ENCODE measurements at places on chromosomes 2 and 18.

GRCh38 chr2:111139637-111140317 is 19.1 kb downstream of the BCL2L11 start:
- DNase-seq = no peak

- DNase-seq = no peak
Measured at GRCh38 chr18:54416436-54416835, 58.7 kb downstream of the C18orf54 start.

DNA sequence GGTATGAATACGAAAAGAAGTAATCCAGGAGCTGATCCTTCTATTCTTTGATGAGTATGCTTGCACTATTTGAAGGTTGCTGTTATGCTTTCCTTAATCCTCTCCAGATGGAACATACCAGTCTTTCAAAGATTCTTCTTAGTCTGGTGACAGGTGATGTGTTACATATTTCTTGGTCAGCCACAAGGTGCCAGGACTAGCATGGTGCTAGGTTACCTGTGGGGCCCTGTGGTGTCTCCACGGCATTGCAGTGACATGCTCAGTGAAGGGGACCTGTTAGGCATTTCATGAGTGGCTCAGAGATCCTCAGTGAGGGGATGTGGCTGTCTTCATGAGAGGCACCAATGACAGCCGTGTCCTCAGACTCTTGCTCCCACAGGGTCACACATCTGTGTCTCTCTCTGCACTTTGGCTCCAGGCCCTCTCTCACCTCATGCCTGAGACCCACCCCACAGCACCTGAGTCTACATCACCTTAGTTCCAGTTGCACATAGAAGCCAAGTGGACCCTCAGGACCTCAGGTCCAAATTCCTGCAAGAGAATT is 13.1 kb upstream of the RAB31 start:
- DNase-seq = no peak

- no peak for DNase-seq
Measured at GRCh38 chr2:8329660-8330622, 351.9 kb upstream of the ID2 start.

- no peak for DNase-seq
Measured at GRCh38 chr2:129912871-129913694, 66.4 kb upstream of the RAB6C start.

GRCh38 chr2:195663007-195663406 is 6.0 kb downstream of the SLC39A10 start:
- DNase-seq = no peak

- no peak for DNase-seq
Measured at GRCh38 chr2:56985609-56986008, 801.8 kb downstream of the CCDC85A start.

DNA sequence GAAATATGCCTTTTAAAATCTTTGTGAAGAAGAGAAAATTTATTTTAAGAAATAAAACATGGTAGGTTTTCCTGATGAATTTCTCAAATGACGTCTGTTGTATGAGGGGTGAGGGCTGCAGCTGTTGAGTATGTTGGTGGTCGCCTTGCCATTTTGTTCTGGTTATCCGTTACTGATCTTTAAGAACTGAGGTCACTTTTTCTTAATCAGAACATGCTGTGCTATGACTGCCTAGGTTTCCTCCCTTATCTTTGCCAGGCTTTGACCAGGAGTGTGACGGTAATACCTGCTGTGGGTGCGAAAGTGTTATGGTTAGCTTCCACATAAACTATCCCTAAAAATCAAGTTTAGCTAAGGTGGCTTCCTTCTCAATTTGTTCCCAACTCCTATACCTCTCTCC is 176.9 kb downstream of the DIS3L2 start:
- no peak for DNase-seq

GRCh38 chr2:45596761-45597160 is 14.3 kb downstream of the SRBD1 start:
- DNase-seq = no peak

- no peak for DNase-seq
Measured at GRCh38 chr2:36493306-36493705, 104.7 kb downstream of the FEZ2 start.

GRCh38 chr18:75107196-75107930 is 101.6 kb downstream of the PTGR3 start:
- DNase-seq = no peak

DNA sequence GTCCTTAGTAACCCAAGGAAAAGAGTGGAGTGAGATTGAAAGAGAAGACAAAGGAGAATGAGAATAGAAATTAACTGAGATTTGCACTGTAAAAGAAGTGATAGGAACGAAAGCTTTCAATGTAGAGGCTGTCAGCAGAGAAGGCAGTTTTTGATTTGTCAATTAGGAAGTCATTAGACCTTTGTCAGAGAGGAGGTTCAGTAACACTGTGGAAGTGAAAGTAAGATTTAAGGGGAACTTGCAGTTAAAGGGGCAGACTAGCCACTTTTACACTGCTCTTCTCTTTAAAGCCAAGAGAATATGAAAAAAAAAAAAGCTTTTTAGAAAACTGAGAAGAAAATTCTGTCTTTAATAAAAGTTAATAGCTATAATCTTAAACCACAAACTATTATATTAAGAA is 11.5 kb upstream of the KYNU start:
- DNase-seq = no peak

DNA sequence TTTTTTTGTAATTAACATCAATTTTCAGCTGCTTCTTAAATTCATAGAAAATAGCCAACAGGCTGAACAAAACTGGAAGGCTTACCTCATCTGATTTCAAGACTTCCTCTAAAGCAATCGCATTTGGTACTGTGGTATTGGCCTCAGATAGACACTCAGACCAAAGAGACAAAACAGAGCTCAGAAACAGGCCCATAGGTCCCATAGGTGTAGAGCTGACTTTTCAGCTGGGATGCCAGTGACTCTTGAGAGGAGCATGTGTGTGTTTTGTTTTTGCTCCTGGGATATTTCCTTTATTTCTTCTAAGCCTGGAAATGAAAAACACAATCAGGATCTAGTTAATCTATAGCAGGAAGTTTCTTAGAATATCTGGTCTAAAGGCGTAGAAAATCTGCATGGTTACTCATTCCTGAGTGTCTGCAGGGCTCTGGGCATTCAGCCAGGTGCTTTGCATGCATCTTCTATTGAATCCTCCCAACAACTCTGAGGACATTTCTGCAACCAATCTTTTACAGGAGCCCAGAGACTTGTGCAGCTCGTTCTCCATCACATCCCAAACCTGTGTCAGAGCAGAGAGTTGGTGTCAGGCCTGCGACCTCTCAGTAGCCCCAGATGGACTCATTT is 190.8 kb downstream of the RTP5 start:
- DNase-seq = no peak

DNA sequence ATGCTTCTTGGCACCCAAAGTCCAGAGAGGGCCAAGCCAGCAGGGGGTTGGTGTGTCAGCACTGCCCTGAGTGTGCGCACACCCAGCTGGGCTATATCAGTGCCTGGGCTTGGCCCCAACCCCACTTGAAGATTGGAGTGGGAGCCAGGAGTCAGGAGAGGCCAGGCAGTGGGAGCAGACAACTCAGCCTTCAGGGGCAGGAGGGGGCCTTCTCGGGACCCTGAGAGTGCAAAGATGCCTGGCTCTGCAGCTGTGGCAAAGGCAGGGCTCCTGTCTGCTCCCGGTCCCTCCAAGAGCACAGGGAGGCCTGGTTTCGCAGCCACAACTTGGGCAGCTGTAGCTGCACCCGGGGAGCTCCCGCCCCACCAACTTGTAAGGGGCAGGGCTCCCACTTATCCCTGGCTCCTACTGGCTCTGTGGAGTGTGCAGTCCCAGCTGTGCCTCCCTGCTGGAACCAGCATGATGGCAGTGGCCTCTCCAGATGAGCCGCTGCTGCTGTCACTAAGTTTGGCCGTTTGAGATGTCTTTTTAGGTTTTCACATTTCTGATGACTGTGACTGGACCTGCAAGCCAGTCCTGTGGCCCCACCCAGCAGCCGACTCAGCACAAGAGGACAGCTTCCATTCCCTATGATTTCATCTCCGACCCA is 148.8 kb upstream of the HS6ST1 start:
- no peak for DNase-seq

DNA sequence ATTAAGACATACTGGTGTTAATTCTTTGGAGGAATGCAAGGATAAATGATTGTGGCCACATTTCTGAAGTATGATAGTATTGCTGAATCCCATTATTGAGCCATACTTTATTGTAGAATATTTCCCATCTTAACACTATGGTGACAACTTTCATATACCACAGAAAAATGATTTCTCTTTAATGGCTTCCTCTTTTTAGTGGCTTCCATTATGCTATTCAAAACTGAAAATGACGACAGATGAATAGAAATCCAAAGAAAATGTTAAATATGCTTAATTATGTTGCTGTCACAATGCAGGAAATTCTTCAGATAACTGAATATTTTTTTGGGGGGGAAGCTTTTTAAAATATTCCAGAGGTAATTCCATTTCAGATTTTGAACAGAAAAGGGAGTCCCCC is 88.9 kb upstream of the TMEM200C start:
- no peak for DNase-seq

GRCh38 chr2:176150584-176151441 is 537 bp upstream of the HOXD4 start:
- DNase-seq = no peak

DNA sequence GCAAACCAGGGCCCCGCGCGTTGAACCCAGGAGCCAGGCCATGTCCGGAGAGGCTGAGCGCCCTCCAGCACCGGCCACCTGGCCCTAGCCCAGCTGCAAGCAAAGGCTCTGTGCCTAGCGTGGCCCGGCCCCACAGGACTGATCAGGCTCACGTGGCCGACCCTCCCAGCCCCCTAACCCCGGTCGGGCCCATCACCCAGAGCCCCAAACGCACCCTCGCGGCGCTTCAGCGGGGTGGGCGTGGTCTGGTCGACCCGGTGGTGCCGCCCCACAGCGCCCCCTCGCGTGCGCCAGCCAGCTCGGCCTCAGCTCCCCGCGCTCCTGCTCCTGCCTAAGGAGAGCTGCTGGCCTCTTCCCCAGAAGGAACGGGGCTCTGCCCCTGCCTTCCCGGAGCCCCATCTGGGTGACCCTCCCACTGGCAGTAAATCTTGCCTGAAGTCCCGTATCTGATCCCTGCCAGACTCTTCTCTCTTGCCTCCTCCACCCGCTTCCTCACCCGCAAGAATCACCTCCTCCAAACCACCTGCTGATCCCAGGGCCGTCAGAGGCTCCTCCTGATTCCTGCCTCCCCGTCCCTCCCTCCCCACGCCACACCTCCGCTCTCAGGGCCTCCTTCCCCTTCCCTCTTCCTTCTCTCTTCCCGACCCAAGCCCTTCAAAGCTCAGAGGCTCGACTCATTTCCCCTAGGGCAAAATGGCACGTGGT is 12.3 kb upstream of the TEX51 start:
- DNase-seq = peak; percentile 53

- no peak for DNase-seq
Measured at GRCh38 chr18:45026162-45026561, 345.5 kb downstream of the SETBP1 start.

DNA sequence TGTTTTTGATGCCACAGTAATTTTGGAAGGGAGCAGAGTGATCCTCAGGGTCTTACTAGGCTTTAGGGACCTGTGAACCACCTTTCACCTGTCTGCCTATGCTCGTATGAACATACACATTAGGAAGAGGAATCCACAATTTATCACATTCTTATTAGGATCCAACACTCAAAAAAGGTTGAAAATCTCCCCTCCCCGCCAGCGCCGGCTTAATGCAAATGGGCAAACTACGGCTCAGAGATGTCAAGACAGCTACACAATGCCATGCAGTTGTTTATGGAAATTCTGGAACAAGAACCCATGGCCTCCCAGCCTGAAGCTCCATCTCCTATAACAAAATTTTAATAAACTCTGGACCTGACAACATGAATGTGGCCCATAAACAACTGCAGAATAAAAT is 375.9 kb upstream of the ACVR2A start:
- DNase-seq = no peak

DNA sequence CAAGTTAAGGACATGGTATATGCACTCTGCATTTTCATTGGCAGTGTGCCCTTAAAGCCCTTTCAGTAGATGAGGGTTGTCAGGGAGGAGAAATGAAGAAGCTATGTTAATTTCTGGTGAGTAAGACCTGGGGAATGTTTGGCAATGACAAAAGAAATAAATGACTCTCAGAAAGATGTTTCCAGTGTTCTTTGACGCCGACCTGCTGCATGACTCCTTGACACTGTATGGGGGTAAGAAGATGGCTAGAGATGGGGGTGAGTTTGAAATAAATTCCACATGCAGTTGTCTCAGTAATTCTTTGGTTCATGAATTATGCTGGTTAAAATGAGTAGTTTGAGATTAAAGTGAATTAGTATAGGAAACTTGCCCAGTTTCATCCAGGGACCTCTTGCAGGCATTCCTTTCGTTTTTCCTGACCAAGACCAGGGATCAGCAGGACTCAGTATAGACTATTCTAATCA is 5.9 kb downstream of the CCDC121 start:
- no peak for DNase-seq
